ENCODE measurements at places on chromosomes 11 and 22.

GRCh38 chr22:27476318-27476717 is 325.2 kb downstream of the MN1 start:
- no peak for DNase-seq

DNA sequence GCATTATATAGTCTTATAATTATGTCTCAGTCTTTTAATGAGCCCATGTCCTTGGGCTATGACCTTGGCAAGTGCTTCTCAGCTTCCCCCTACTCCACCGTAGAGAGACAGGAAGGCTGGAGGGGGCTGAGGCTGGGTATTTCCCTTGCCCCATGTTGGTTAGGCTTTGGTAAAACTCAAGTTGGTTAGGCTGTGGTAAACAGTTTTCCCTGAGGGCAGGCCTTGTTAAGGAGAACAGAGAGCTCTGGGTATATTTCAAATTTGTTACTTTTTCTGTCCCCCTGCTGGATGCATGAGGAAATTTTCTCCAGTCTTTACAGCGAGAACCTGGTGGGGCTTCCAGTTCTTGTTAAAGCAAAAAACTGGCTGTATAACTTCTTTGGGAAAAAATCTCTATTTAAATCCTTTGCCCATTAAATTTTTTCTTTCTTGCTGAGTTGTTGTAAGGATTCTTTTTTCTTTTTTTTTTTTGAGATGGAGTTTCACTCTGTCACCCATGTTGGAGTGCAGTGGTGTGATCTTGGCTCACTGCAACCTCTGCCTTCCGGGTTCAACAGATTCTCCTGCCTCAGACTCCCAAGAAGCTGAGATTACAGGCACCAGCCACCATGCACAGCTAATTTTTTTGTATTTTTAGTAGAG is 12.2 kb upstream of the DCHS1 start:
- DNase-seq, result no peak

DNA sequence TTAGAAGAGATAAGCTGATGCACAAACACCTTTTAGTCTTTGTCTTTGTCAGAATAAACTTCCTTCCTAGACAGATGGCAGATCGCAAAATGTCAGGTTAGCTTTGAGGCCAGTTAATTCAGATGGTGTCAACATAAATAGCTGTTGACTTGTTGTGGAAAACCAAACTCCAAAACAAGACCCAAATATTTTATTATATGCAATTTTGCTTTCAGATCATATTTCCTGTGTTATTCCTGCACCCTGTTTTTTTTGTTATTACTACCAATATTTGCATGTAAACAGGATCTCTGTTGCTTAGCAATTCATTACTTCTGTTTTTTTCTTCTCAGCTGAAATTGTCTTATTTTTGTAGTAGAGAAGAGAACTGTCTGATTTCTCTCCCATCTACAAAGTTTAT is 316.0 kb downstream of the ETS1 start:
- DNase-seq, result no peak

DNA sequence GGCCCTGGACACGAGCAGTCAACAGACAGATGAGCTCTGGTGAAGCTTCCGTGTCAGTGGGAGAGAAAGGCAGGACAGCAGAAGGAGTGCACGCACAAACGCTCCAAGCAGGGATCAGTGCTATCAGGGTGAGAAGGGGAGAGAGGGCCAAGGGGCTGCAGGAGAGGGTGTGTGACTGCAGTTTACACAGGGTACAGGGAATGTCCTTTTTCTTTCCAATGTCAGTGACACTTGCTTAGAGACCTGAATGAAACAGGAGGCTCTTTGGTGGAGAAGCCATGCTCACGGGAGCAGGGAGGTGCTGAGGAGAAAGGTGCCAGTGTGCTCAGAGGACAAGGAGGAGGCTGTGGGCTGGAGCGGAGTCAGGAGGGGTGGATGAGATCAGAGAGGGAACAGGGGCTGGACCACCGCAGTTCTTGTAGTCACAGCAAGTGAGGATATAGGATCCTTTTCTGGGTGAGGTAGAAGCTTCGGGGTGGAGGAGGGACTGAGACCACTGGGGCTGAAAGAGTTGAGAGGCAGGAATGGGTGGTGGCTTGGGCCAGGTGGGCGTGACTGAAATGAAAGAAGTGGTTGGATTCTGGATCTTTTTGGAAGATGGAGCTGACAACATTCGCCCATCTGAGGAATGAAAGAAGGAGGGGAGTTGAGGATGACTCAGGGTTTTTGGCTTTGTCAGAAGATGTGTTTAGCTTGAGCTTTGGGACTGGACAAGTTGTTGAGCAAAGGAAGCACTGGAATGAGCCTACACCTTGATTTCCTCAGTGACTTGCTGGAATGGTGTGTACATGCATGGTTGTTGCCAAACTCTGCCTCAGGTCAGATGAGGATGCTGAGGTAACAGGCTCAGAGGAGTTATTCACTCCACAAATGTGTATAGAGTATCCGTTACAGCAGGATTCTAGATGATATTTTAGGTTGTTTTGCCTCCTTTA is 87.9 kb downstream of the ADAMTS15 start:
- no peak for DNase-seq

DNA sequence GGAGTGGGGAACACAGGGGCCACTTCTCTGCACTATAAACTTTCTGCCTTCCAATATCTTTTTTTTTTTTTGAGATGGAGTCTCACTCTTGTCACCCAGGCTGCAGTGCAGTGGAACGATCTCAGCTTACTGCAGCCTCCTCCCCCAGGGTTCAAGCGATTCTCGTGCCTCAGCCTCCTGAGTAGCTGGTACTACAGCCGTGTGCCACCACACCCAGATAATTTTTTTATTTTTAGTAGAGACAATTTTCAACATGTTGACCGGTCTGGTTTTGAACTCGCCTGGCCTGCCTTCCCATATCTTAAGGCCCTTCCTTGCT is 1.7 kb downstream of the SLC3A2 start:
- DNase-seq, result no peak

- no peak for DNase-seq
These were observed 11.7 kb upstream of the GLYATL1 start for GRCh38 chr11:58927393-58928106.

GRCh38 chr11:94147433-94147845 is 18.8 kb downstream of the PANX1 start:
- no peak for DNase-seq

DNA sequence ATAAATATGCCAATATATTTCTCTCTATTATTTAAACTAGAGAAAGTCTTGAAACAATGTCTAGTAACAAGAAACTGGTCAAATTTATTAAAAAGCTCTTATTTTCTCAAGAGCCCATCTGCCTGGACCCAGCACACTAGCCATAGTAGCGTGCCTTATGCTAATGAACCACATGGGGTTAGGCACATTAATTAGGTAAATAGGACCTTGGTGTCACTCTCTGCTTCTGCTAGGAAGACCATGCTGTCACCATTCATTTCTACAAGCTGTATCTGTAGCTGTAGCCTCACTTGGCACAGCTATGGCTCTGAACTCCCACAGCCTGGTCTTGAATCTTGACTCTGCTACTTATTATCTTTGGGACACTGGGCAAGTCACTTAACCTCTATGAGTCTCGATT is 390.5 kb downstream of the NELL1 start:
- DNase-seq, result no peak

GRCh38 chr11:128359515-128359914 is 227.8 kb downstream of the ETS1 start:
- DNase-seq, result no peak

DNA sequence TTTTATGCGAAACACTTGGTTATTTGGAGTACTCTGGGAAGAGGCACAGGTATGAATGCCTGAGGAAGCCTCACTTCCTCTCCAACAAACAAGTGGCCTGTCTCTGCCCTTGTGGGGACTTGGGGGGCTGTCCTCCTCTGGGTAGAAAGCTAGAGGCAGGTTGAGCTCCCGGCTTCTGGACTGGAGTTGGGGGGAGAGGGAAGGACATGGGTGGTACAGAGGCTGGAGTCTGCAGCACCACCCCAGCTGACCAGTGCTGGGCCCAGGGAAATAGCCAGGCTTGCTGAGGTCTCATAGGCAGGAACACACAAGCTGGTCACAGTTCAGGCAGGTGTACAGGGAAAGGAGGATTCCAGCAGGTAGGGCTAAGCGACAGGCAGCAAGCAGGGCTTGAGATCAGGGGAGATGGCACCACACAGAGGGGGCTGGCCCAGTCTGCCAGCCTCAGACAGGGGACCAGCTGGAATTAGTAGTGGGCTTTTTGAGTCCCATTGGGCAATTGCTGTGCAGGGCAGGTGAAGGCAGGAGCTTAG is 135.3 kb upstream of the TEAD1 start:
- DNase-seq, result no peak

DNA sequence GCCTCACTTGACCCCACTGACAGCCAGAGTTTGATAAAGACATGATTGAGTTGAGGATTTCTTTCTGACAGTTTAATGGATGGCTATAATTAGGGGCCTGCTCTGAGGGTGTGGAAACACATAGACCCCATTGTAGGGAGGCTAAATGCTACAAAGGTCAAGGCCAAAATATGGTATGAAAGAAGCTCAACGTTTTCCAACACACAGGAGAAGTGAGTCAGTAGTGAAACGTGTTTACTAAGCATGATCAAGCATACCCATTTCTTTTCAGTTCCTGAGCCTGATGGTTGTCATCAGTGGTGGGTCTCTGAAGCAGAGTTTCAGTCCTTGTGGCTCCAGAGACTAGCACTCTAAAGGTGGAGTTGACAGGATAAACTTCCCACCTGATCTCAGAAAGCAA is 69.7 kb downstream of the SNX19 start:
- DNase-seq, result no peak

DNA sequence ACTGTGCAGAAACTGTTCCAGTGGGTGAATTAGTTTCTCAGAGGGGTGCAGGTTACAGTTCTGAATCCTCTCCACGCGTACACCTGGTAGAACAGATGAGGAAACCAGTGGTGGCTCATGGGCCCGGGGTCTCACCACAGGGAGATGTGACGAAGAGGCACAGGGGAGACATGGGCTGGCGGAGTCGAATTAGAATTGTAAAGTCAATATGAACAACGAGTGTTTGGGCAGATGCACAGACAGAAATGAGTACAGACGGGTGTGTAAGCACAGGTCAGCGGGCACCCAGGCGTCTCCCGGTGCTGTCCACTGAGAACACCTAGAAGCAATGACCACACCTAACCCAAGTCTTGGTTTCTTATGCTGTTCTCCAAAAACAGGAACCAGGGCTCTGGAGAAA is 41.8 kb downstream of the GNB1L start:
- DNase-seq, result no peak

- no peak for DNase-seq
These were observed 324.0 kb upstream of the PLET1 start for GRCh38 chr11:112584672-112585071.

- DNase-seq, result no peak
These were observed 20.9 kb upstream of the CSNK2A3 start for GRCh38 chr11:11373934-11374333.

DNA sequence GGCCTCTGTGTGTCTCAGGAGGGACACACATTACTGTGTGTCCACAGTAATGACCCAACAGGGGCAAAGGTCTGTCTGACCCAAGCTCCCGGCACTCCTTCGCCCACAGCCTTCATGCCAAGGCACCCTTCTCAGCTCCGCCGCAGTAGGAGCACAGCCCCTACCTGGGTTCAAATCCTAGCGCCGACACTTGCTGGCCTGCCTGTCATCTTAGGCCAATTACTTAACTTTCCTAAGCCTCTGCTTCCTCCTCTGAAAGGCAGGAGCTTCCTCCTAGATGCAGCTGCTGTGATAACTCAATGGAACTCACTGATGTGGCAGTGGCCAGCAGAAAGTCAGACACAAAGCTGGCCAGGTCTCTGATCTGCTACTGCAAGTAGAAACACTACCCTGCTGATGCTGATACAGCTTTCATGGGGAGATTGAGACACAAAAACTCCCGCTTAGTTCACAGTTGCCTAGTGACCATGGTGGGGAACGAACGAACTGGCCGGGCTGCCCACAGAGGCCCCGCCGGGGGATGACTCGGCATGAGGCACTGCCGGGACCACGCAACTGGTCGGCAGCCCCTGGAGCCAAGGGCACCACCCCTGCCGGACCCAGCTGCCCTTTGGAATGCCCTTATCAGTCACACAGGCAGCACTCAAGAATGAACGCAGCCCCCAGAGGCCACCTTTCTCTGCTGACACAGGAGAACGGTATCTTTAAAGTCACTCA is 8.1 kb downstream of the EHD1 start:
- DNase-seq, result no peak

DNA sequence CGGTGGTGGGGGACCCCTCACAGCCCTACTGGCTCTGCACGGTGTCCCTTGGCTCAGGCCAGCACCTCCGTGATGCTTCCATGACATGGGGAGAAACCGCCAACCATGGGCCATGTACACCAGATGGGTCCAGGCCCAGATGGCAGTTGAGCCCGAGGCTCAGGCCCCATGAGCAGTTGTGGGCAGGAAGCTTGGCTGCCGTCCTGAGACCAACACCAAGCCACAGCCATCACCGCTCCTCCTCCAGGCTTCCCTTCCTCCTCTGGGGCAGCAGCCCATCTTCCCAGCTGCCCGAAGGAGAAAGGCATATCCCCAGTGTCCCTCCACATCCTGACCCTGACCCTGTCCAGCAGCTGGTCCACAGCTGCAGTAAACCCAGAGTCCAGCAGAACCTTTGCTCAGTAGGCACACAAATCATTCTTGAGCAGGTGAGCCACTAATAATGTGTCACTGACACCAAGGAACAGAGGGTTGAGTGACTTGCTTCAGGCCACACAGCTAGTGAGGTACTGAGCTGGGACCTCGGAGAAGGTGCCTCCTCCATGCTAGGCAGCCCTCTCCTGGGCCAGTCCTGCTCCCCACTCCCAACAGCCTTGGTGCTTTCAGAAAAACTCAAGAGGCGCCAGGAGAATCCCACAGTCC is 204.9 kb downstream of the CTTN start:
- no peak for DNase-seq

DNA sequence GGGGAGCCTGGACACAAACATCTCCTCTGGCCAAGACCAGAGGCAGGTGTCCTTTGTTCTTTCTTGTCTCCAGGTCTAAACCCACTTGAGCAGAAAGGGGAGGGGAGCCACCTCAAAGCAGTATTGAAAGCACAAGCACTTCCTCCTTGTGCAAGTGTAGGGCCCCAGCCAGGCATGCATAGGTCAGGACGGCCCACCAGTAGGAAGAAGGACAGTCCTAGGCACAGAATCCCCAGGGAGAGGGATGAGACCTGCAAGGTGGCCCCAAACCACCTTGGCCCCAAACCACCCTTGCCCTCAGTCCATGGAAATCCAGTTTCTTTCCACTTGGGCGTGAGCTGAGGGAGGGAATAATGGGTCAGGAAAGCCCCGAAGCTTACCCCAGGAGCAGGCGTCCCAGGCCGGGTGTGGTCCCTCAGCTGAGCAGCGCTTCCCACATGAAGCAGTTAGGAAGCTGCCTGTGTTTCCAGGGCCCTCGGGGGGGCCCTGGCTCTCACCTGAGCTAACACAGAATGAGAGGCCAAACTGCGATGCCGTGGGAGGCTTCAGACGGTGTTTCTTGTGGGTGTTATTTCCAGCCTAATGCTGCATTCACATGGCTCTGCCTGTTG is 20.4 kb upstream of the IGSF9B start:
- DNase-seq, result no peak

- no peak for DNase-seq
These were observed 2.4 kb downstream of the HPS4 start for GRCh38 chr22:26481112-26481693.

GRCh38 chr11:15228331-15228849 is 113.7 kb downstream of the INSC start:
- no peak for DNase-seq
